ENCODE measurements at places on chromosomes 11 and 22. TPM values are rescaled to one million over a fixed set of nuclear protein-coding genes. Genes with fewer than 3 reads are reported as not detected.

- DNase-seq, result no peak
These were observed 849 bp upstream of the APOBEC3B start for GRCh38 chr22:38981005-38981991.

TMEM191C gene
- total RNA-seq, result 0.82 TPM

GGT1 gene
- 3.9 TPM for total RNA-seq

DNA sequence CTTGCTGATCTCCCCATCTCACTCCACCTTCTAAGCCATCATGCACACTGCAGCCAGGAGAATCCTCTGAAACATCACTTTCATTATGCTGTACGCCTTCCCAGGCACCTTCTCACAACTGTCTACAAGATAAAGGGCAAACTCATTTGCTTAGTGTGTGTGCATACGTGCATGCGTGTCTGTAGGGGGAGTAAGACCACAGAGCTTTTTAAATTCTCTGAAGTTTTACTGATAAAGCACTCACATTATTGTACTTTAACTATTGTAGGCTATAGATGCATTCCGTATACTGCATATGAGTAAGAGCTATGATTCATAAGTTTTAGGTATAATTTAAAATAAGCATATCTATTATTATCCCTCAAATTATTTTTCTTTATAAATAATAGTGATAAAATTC is 15.3 kb upstream of the ANKK1 start:
- DNase-seq, result no peak

DNA sequence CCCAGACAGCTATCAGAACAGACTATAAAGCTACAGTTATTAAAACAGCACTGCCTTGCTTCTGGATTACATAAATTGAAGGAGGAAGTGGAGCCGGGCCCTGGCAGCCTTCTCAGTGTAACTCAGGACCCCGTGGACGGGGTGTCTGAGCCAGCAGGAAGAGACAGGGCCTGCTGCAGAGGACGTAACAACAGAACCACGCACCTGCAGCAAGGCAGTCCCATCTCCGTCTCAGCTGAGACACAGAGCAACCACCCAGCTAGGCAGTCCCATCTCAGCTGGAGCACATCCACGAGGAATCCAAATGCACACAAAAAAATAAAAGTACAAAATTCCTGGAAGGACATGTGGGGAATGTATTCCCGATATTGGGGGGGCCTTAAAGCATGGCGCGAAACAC is 17.1 kb upstream of the KRTAP5-6 start:
- DNase-seq, result no peak

- peak; percentile 65 for DNase-seq
These were observed 1.5 kb upstream of the GGT1 start for GRCh38 chr22:24601217-24602104.

KRTAP5-7 gene
- not detected for total RNA-seq

GRCh38 chr11:35064114-35064800 is 74.7 kb upstream of the CD44 start:
- DNase-seq, result no peak

DNA sequence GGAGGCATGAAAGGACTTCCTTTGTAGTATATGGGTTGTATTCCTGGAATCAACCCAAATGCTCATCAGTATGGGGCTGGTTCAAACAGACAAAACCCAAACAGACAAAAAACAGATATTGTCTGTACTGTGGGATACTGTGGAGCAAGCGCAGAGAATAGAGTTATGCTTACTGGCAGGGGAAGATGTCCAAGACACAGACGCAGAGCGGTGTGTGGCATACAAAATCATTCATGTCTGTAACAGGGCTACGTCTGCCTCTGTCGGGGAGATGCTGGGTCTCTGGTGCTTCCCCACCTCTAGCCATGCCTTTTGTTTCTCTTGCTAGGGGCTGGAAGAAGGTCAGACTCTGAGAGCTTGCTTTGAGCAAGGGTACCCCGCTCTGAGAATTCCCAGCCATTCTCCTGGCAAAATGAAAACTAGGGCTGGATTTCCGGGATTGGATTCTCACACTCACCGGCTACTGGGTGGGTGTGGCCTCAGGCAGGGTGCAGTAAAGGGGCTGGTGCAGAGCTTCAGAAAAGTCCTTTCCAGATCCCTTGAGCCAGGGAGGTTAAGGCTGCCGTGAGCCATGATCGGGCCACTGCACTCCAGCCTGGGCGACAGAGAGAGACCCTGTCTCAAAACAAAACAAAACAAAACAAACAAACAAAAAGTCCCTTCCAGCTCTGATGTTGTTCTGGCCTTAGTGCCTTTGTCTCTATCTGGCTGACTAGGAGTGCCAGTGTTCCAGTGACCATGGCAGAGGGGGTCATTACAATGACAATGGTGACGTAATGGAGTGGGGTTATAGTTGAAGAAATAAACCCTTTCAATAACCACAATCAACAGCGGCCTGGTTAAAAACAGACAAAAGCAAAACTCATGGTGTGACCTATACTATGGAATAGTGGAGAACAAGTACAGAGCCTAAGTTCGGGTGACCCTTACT is 2.9 kb upstream of the ABCC8 start:
- peak; percentile 41 for DNase-seq

DNA sequence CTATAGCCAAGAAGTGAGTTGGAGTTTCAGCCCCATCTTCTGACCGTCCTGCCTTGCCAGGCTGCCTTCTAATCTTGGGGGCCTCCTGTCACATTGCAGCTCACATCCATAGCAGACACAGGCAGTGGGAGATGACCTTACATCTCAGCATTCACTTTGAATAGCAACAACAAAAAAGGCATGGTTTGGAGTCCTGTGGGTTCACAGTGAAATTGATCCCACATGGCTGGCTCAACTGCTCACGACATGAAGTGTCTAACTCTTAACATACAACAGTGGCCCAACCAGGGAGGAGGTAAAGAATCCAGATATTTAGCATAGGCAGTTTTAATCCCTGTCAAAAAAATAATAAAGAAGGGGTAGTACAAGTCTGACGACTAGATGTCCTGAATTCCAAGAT is 38.1 kb downstream of the DBX1 start:
- DNase-seq, result no peak
